ENCODE measurements at places on chromosomes 3 and 15.

DNA sequence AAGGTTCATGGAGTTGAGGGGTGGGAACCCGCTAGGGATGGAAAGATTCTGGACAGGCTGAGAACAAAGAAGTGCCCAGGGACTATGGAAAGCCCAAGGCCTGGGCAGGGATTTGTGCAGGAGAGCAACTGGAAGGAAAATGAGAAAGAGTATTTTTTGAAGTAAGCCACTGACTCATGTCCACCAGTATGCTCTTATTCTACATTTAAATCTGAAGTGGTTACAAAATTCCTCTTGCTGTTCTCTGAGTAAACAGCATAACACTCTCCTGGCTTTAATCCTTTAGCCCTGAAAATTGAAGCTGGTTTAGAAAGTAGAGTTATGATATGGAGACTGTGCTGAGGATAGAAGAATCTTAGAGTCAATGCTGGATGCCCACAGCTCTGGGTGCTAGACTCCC, 165.2 kb downstream of the ISL2 start:
- no peak for DNase-seq

DNA sequence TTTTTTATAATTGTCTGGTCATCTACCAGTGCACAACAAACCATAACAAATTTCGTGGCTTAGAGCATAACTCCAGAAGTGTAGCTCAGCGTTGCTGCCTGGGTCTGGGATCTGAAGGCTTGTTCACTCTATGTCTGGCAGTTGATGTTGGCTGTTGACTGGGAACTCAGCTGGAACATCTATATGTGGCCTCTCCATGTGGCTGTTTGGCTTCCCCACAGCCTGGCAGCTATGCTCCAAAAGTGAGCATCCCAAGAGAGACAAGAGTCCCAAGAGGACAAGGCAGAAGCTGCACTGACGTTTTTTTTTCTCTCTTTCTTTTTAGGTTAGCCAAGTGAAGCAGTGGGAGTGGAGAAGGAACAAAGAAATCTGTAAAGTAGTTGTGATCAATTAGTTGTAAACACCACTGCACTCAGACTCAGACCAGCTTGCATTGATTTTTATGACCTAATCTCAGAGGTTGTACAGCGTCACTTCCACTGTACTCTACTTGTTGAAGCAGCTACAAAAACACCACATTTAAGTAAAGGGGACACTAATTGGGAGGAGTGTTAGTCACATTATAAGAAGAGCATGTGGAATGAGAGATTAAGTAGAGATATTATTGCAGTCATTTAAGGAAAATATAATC, 2.5 kb upstream of the GPR176 start:
- DNase-seq: no peak

DNA sequence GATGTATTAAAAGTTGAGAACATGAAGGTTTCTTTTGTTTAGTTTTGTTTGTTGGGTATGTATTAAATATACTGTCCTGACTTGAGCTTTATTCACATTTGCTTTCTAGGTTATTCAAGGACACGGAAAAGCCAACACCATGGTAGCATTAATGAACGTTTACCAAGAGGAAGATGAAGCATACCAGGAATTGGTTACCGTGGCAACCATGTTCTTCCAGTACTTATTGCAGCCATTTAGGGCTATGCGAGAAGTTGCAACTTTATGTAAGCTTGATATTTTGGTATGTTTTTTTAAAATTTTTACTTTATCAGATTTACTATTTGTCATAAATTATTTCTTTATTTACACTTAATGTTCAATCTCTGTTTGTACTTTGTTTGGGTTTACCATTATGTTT, 3.6 kb downstream of the WHAMM start:
- DNase-seq: no peak

DNA sequence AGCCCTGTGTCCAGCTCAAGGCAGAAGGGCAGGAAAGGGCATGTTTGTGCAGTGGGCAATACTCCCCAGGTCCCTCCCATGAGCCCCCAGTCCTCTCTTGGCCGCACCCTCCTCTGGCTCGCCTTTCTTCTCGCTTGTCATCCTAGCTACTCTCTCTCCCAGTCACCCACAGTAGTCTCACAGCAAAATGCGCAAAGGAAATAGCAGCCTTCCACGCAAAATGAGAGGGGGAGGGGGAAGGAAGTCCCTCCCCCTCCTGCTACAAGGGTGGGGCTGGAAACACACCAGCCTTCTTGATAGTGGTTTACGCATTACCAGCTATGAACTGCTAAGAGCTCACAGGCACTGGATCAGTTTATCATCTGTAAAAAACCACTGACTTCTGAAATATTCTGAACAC, 83.8 kb downstream of the GADL1 start:
- no peak for DNase-seq

DNA sequence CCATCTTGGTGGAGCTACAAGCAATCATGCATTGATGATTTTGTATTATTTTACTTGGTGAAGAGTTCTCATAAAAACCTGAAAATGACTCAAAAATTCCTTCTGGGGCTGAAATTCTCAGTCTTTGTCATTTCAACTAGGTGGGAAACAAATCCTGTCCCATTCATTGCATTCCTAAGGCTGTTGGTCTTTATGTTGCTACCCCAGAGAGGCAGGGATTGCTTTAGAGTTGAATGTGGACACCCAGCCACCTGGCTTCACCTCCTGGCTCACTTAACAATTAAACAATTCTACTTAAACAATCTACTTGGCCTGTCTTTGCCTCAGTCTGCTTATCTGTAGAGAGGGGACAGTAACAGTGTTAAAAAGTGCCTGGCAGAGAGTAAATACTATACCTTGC, 117.3 kb upstream of the UBE3A start:
- peak; percentile 76 for DNase-seq

DNA sequence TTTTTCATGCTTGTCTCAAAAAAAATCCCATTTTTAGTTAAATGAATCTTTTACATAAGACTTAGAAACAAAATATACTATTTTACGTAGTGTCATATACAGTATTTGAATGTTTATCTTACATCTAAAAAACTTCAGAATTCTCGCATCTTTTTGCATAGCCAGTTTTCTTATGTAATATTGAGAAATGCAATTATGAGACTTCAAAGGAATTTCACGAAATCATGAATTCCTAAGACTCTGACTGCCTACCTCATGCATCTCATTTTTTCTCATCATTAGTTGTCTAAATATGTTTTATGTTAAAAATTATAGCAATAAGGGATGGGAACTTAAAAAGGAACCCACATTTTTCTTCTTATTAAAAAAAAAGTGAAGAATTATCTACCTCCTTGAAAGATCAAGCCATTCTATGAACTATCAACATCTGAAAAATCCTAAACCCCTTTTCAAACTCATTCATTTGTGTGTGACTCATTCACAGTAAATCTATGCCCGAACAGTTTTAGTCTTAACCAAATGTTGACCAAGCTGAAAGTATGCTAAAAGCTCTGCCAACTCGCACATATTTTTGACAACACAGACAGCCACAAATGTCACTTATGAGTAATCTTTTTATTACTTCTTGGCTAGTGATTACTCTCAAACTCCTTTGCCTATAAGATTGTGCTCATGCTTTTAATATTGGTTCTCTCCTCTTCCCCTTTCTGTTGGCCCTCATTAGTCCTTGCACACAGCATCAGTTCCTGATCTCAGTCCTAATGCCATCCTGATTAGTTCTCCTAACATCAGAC, 115.9 kb downstream of the DCLK3 start:
- no peak for DNase-seq

Measured in HAP-1 (cell line).